NCI-H1092 treated with DMSO at 0.1 percent for 48 hours (cell line): ENCODE measurements at places on chromosomes 6 and 20.

- no peak for DNase-seq
Observed at GRCh38 chr6:133623065-133623464, 265.8 kb upstream of the TCF21 start.

DNA sequence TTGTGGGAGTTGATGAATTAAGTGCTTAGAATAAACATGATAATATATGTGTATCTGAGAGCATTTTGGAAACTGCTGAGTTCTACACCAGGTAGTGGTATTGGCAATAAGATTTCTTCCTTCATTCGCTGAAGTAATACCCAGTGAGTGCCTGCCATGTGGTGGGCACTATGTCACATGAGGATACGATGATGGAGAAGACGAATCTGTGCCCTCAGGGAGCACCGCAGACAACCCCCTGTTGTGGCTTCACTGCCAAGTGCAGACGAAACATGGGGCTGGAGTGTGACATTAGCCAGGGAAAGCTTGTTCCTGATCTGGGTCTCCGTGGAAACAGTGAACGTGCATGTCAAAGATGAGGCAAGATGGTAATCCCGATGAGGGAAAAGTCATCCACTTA, 7.9 kb downstream of the ZNF76 start:
- no peak for DNase-seq

- no peak for DNase-seq
Observed at GRCh38 chr6:45648262-45648620, 270.5 kb upstream of the SUPT3H start.

DNA sequence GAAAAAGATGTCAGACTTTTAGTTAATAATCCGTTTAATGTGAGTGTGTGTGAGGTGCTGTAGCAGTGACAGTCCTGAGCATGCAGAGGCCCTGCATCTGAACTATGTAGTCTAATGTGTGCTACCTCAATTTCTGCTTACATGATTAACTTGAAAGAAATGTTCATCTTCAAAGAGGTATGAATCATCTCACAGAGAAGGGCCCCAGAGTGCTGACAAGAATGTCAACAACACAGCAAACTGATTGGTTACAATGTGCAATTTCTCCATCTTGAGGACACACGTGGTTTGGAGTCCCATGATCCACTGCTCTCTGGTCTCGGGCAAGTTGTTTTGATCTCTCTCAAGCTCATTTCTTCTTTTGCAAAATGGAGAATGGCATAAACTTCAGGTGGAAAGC, 61.7 kb upstream of the EMILIN3 start:
- no peak for DNase-seq

GRCh38 chr6:110699780-110700179, 115.5 kb downstream of the CDK19 start:
- DNase-seq: no peak

DNA sequence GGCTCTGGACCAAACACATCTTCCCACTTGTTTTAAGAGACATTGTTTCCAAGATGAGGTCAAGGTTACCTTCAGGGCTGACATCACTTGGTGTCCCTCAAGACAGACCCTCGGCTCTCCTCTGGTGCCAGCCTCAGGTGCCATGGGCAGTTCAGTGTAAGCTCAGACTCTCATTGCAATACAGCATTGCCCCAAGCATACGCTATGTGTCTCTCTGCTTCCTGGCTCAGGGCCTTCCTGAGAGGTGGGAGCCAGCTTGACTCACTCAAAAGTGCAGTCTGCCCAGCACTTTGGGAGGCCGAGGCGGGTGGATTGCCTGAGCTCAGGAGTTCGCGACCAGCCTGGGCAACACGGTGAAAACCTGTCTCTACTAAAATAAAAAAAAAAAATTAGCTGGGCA, 51.7 kb downstream of the SLC24A3 start:
- no peak for DNase-seq

- DNase-seq: peak; percentile 36
Observed at GRCh38 chr6:52590152-52590891, 13.5 kb upstream of the TRAM2 start.

DNA sequence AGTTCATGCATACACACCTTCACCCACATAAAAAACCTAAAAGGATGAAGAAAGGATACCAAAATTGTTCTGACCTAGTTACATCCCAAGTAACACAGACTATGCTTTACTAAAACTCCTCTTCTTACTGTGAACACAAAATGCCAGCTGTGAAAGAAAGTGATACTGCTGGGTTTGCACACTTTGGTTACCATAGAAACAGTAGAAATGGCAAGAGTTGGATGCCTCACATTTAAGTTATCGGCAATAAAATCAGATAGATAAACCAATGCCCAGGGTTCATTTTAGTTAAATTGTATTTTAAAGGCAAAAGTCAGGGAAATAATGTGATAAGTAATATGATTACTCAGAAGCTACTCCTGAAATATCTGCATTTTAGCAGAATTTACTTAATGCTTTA, 161.9 kb downstream of the CDK19 start:
- no peak for DNase-seq

DNA sequence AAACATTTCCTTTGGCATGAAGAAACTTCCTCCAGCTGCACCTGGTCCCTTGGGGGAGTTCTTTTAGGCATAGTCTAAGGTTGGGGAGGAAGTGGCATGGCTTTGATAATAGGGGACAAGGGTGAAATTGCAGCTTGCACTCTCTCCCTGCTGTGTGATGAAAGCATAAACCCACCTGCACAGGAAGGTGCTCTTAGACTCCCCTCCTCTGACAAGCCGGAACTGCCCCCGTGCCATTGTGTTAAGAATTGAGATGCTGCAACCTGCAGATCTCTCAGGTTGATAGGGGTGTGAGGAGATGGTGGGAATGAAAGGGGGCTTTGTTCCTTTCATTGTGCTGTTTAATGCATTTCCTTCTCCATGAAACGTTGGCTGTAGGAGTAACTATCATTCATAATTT, 247.7 kb upstream of the RNF24 start:
- DNase-seq: no peak

- DNase-seq: no peak
Observed at GRCh38 chr6:128505603-128506002, 14.8 kb downstream of the PTPRK start.

- no peak for DNase-seq
Observed at GRCh38 chr6:136446579-136447187, 103.5 kb downstream of the MAP7 start.

GRCh38 chr6:79377888-79378348, 143.4 kb upstream of the HMGN3 start:
- DNase-seq: no peak

DNA sequence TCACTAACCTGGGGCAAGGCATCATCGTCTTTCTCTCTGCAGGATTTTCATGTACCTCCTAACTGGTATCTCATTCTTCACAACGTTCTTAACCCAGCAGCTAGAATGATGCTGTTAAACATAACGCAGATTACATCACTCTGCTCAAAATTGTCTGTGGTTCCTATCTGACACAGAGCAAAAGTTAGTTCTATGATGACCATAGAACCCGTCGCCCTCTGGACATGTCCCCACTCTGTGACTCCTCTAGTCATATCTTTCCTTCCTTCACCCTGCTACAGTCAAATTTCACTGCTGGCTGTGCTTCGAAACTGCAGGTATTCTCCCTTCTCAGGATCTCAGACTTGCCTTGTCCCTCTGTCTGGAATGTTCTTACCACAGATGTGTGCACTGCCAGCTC, 87.4 kb upstream of the TPD52L1 start:
- DNase-seq: no peak
